ENCODE measurements at places on chromosomes 4 and X.

DNA sequence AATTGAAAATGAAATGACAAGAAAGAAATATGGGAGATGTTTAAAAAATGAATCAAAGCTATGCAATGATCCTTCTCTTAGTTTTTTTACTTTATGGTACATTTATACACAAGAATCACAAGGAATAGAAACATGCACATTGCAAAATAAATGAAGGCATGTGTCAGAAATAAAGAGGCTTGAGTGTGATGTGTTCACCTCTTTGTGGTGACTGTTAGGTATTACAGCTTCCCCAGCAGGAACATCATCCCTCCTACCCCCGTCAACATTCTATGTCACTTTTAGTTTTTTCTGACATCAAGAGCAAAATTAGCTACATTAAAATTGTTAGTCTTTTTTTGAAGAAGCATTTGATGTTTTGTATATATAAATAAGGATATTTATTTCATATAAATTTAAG is 214.8 kb downstream of the SLC4A4 start:
- DNase-seq = no peak

DNA sequence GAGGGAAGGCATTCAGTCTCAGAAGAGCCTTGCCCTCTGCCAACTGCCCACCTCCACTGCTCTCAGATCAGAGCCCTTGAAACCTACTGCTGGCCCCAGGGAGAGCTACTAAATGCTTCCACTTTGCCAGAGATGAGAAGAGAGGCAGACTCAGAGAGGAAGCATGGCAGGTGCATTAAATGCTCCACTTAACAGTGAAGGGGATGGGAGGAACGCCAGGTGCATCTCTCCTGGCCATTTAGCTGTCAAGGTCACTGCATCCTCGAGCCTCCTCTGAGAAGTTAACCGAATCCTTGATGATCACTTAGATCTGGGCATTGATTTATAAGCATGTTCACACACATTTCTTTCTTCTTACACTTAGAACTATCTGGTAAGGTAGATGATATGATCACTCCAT is 15.0 kb downstream of the TRPC5 start:
- DNase-seq = no peak

GRCh38 chr4:53599632-53600031 is 8.3 kb upstream of the LNX1 start:
- DNase-seq = no peak

DNA sequence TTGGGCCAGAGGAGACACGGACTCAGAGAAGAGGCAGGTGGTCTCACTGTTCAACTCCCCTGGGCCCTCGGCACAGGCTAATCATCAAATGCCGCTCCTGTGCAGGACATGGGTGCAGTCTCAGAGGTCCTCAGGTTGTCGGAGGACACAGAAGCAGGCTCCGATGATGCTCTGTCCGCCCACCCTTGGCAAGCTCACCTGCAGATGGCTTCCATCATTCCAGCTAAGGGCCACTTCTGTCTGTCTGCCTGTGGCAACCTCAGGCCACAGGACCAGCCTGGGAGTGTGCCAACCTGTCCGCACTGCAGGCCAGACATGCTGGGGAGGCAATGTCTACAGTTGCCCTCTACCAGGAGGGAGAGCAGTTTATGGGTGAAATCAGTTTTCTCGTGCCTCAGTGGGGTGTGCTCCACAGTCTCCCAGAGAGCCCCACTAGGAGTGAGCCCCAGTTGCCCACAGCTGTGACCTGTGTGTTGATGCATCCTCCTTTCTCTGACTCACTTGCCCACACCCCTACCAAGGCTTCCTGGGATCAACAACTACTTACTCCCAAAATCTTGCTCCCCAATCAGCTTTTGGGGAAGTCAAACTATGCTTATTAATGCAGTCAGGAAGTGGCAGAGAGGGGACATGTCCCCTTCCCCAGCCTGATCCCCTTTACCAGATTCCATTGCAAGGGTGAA is 55.9 kb downstream of the HTRA3 start:
- no peak for DNase-seq

DNA sequence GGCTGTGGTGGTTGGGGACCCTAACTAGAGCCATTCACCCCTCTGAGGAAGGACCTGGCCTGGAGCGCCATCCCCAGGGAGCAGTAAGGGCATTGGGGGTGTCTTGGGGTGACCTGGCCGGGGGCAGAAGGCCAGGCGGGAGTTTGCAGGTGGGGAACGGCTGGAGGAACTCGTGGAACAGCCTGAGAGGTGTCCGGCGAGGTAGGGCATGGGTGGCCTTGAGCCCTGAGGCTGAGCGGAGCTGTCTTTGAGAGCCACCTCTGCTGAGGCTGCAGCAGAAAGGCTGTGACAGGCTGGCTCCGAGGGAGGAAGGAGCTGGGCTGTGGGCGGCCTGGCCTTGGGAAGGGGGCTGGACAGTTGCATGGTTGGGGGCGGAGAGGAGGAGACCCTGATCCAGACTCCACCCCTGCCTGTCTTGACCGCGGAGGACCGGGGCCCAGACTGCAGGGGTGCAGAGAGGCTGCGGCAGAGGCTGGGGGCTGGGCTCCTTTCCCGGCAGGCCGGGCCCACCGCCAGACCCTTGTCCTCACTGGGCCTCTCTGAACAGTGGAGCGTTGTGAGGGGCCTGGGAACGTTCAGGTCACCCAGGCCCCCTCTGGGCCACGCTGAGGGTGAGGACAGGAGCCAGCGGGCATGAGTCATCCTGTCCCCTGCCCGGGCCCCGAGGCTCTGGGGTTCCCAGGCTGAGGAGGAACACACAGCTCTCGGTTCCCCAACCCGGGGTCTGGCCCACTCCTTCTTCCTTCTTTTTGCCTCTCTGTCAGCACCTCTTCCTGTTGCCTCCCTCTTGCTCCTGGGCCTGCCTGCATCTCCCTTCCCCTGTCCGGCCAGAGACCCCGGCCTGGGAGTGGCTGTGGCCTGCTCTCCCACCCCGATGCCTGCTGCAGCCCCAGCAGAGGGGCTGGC is 8.1 kb downstream of the SH3BP2 start:
- no peak for DNase-seq

GRCh38 chr4:94371290-94371689 is 28.7 kb upstream of the HPGDS start:
- DNase-seq = no peak

GRCh38 chrX:123493857-123494256 is 239.0 kb downstream of the THOC2 start:
- DNase-seq = no peak

- no peak for DNase-seq
Observed at GRCh38 chr4:30068234-30068633, 651.9 kb upstream of the PCDH7 start.

DNA sequence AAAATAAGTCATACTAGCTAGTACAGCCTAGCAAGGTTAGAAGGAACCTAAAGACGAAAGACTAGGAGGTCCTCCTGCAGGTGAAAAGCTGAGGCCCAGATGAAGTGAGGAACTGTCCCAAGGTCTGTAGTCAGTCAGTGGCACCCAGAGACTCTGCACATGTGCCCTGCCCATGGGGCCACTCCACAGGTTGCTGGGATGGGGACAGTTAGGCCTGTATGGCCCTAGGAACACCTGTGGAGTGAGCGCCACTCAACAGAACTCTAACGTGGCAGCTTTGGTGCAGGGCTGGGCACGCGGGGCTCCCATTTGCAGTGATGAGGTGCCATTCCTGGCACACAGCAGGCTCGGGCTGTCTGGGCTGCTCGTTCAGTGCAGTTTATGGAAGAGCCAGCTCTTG is 14.8 kb downstream of the ZNF185 start:
- no peak for DNase-seq

DNA sequence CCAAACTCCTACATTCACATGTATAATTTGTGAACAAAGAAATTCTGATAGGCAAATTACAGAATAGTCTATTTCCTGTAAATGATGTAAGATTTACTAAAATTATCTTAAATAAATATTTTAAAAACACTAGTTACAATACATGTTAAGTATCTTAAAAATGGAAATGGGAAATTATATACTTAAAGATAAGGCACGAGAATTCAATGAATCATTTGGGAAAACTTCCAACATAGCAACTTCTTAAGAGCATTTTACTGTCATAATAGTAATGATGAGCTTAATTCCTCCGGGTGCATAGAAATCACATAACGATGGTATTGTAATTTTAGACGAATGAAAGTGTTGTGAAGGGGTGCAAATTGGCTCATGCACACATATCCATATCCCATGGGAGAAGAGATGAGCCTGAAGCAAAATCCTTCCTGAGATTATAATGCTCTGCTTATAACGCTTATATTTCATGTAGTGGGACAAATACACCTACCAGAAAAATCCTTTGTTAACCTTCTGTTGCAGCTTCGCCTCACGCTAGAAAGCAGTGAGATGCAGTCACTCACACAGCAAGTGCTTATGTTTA is 873.5 kb downstream of the PDHA2 start:
- DNase-seq = no peak

- DNase-seq = no peak
Observed at GRCh38 chr4:1378559-1379231, 27.5 kb downstream of the NKX1-1 start.

GRCh38 chrX:129925305-129926092 is 19.5 kb downstream of the UTP14A start:
- DNase-seq = no peak

- DNase-seq = no peak
Observed at GRCh38 chrX:134753718-134754008, 95.4 kb upstream of the PLAC1 start.

- no peak for DNase-seq
Observed at GRCh38 chr4:996997-997374, 3.8 kb upstream of the SLC26A1 start.

DNA sequence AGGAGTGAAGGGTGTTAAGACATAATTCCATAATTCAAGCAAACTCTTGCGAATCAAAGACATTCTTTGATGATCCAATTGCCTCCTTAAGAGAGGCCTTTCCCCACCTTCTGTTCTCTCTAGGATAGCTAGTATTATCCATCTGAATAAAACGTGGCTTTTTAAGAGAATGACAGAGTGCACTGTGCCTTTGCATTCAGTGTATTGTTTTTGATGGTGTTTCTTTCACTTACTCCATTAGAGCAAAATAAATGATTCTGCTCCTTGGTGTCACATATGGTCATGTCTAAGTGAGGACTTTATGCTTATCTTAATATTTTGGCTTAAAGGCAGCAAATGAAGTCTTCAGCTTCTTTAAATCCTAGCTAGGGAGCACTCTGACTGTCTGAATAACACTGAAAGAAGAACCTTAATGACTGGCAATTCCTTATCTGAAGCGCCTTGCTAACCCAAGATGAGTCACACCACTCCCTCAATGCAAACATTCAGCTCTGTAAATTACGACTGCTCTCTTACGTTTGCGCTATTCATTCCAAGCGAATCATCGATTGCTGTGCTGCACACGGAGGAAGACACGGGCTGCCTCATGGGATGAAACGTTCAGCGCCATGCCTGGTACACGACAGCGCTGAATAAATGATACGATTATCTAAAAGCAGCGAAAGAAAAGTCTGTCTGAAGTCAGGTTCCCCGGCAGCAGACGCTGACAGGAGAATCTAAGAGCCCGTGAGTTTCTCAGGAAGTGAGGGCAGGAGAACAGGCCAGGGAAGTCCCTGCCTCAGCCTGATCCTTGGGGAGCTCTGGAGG is 35.1 kb upstream of the GEMIN8 start:
- DNase-seq = no peak

DNA sequence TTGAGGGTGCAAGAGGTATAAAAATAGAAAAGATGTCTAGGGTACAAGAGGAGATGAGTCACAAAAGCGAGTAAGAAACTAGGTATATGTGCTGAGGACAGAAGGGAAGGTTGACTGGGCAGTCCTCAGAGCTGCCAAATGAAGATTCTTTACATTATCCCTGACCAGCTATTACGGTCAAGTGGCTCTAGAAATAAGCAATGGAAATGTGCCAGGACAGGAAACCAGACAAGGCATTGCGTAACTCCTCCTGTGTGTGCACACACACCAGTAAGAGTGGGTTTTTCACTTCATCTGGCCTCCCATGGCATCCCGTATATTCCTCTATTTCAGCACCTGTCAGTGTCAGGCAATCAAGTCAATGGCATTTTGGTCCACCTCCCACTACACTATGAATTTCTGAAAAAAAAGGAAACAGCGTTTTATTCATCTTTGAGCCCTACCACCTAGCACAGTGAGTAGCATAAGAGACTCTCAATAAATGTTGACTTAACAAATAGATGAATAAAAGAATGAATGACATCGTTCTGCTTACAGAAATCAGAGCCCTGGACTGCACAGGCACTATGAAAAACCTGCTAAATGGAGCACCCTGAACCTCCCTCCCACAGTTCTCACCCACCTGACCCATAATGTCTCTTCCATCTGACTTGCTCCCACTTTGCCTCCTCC is 62.6 kb upstream of the KLF3 start:
- no peak for DNase-seq

- DNase-seq = no peak
Observed at GRCh38 chrX:106921637-106922036, 1.4 kb downstream of the CLDN2 start.

DNA sequence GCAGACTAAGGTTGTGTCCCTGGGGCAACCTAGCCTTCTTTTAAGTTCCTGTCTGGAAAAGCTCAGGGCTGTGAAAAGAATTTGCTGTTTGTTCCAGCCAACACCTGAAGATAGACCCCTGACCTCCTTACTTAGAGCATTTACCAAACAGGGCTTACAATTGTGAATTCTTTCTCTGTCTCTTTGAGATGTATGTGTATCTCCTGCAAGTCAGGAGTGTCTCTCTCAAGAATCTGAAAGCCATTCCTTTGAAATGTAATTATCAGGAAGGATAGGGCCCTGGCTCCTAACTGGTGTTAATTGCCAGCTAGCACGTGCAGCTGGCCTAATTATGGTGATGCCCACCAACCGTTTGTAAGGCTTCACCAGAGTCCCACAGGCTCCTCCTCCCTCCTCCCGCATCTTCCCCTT is 18.2 kb downstream of the CCNG2 start:
- DNase-seq = no peak

- no peak for DNase-seq
Observed at GRCh38 chrX:7158468-7158990, 10.6 kb upstream of the PUDP start.

- no peak for DNase-seq
Observed at GRCh38 chrX:38205039-38205438, 15.6 kb downstream of the SRPX start.

Data from NCI-H446 treated with DMSO at 0.1 percent for 48 hours (cell line).